SK-MEL-5 (cell line): ENCODE measurements at places on chromosomes 16 and 17.

GRCh38 chr16:19636436-19637267 lies 81.1 kb downstream of the VPS35L start:
- no peak for DNase-seq

DNA sequence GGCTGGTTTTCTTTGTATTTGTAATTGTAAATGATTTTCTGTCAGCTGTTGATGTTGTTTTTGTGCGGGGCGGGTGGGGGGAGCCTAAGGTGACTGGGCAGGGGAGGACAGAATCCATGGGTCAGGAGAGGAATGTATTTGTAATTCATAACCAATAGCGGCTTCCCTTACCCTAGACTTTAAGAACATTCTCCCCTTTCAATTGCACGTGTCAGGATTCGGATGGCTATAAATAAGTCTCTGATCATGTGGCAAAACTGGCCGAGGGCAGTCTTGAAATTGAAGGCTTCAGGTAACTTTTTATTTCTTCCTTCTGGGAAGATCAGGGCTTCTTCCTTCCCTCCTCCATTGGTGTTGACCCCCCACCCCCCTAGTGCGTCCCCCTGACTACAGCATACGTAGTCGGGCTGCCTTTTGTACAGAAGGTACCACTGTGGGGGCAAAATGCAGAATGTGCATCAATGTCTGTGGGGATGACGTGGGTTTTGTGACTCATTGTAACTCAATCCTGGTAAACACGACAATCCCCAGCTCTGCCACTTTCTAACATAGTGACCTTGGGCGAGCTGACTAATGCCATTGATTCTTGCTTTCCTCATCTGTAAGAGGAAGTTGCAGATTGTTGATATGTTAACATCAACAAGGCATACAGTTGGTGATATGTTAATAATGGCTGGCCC lies 16.2 kb downstream of the MARCHF10 start:
- peak; percentile 60 for DNase-seq

DNA sequence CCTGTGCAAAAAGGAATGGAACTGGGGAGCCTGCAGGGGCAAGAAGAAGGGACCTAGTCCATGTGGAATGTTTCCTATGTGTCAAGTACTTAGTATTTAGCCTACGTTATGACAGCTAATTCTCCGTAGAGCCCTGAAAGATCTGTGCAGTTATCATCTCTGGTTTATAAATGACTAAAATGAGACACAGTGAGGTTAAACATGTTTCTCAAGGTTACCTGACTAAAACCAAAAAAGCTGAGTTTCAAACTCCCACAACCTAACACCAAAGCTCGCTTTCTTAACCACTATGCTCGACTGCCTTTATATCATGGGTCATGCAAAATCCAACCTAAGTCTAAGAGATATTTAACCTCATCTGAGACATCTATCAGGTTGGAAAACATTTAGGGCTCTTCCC lies 53.3 kb upstream of the CCL2 start:
- no peak for DNase-seq

- DNase-seq = peak; percentile 47
Observed at GRCh38 chr17:59893676-59894100, 767 bp downstream of the RPS6KB1 start.

GRCh38 chr16:66474750-66475199 lies 47.7 kb downstream of the BEAN1 start:
- DNase-seq = no peak

DNA sequence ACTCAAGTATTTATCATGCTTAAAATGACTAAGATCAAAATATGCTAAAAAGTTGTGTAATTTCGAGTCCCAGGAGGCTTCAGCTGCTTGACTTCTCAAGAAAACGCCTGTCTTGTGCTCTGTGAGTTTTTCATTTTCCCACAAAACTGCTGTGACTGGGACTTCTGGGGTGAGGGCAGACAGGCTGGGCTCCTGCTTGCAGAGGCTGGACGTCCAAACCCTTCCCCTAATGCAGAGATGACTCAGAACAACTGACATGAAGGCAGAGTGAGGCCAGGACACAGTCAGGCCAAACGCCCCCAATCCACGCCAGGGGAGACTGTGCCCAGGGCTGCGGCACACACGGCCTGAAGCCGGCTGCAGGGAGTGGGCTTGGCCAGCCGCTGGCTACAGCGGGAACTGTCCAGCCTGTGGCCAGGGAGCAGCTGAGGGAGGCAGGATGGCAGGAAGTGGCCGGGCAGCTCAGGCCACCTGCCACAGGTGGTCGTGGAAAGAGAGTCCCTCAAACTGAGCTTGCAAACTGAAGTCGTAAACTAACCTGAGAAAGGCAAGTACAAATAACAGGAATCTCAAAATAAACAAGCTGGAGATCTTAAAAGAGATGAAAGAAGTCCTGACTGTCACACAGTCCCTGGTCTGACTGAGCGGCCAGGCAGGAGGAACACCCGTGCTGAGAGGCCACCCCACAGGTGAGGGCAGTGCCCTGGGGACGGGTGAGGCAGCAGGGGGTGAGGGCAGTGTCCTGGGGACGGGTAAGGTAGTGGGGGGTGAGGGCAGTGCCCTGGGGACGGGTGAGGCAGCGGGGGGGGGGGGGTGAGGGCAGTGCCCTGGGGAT lies 21.3 kb upstream of the HEXD start:
- no peak for DNase-seq

- no peak for DNase-seq
Observed at GRCh38 chr17:74485841-74486240, 19.4 kb downstream of the CD300A start.

DNA sequence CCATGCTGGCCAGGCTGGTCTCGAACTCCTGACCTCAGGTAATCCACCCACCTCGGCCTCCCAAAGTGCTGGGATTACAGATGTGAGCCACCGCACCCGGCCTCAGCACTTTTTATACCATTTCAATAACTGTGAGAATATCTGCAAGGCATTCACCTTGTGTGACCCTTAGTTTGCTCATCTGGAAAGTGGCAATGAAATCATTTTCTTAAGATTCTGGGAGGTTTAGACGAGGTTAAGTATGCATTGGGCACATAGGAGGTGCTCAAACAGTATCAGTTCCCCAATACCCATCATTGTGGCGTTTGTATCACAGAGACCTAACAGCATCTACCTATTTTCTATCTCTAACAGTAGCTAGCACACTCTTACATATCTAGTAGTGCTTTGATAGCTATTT lies 481.9 kb upstream of the ERCC4 start:
- DNase-seq = no peak

DNA sequence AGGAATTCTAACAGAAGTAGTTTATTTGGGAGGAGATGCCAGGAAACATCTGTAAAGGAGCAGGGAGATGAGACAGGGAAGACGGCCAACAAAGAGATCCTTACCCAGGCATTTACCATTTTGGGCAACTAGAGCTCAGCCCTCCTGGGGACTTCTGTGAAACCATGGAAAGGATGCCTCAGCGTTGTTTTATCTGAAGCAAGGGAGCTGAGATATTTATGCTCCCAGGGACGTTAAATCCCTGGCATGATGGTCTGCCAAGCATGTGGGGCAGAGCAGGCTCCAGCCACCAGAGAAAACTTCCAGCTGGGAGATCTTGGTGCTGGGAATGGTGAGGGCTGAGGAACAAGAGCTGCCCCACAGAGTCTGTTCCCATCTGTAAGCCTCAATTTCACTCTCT lies 114.8 kb upstream of the FOXF1 start:
- no peak for DNase-seq

GRCh38 chr17:4944163-4944553 lies 4.1 kb downstream of the RNF167 start:
- no peak for DNase-seq

DNA sequence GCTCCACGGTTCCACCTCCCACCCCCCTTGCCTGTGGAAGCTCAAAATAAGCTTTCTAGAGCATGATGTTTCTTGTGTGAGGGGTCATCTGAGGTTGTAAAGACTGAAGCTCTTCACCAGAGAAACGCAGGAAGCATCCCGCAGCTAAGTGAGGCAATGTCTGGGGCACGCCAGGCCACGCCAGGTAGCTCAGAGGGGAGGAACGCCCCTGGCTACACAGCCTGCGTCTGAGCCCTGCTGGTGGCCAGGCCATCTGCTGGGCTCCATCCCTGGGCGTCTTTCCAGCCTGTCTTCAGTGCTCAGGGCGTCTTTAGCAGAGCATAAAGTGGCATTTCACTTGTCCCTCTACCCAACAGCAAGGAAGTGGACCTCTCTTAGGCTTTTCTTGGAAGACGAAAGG lies 15.2 kb downstream of the SOCS3 start:
- no peak for DNase-seq

GRCh38 chr16:46607529-46607928 lies 13.7 kb downstream of the SHCBP1 start:
- peak; percentile 63 for DNase-seq

GRCh38 chr17:15154618-15155017 lies 110.5 kb downstream of the PMP22 start:
- no peak for DNase-seq

- no peak for DNase-seq
Observed at GRCh38 chr16:66058172-66058691, 308.3 kb upstream of the CDH5 start.

GRCh38 chr16:2325791-2326190 lies 14.7 kb downstream of the ABCA3 start:
- no peak for DNase-seq

GRCh38 chr16:73289232-73289631 lies 241.3 kb upstream of the ZFHX3 start:
- no peak for DNase-seq
